ENCODE measurements at places on chromosomes 2 and 18.

- DNase-seq: no peak
Observed at GRCh38 chr2:109393662-109393972, 220.1 kb downstream of the SEPTIN10 start.

DNA sequence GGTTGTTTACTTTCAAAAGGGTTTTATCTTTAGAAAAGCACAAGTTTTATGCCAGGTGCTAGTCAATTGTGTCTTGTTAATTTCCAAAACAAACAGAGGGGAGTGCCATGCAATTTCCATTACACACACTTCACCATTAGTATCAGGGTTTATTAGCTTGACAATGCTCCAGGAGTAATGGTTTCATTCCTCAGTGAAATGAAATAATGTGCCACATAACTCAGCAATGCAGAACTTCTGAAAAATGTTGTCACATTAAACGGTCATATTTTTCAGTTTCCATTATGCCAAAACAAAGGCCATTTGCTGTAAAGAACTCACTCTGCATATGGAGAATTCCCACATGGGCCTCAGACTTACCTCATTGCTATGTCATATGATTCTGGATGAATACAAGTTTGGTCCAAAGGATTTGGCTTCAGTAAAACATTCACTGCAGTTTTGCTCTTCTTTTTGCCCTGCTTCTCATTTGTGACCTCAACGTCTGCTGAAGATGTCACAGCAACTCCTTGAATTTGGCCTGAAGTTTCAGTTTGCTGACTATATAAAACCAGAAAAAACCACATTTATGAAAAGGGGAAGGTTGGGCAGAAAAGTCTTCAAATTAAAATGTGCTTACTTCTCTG is 198.2 kb downstream of the SRBD1 start:
- no peak for DNase-seq

- DNase-seq: no peak
Observed at GRCh38 chr2:134327367-134327766, 73.5 kb downstream of the MGAT5 start.

DNA sequence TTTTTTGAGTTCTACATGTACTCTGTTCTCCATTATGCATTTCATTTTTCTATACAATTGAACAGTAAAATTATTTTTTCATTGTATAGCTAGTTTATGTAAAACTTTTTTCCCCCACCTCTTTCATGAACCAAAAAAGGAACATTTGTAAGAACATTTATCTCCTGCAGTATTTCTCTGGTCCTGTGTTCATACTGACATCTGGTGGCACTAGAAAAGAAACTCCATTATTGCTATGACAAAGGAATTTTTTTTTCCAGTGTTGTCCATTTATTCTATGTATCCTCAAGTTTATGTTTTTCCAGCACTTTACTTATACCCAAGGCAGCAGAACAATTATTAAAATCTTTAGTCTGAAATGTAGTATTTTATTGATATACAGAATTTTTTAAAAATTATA is 27.4 kb upstream of the CHAC2 start:
- no peak for DNase-seq

DNA sequence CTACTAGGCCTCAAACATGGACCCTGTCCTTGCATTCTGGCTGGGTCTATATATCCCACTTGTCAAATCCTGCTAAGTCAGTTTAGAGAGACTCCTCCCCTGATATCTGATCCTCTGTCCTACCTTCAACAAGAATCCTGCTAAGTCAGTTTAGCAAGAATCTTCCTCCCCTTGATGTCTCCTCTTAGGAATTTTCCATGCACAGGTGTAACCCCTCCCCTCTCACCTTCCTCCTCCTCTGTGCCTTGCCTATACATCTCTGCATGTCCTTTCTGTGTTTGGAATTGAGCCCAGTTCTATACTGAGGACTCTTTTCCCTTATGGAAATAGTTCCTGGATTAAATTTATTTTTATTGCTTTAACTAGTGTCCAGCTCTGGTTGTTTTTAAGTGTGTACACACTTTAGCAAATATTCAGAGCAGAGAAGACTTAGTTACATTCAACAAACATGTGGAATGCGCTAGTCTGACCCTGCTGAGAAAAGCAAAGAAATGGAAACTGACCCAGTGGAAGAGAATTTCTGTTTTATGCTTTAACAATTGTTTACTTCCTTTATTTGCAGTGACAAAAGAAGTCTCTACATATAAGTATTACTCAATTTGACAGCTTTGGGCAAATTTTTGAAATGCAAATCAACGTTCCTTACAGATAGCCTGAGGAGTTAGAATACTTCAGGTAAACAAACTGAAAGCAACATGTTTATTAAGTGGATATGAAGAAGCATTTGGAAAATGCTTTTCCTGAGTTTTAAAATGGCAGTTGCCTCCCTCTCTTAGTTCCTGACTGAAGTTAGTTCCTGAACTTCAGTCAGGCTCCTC is 80.6 kb downstream of the RIT2 start:
- no peak for DNase-seq

- no peak for DNase-seq
Observed at GRCh38 chr2:40480596-40480995, 28.7 kb upstream of the SLC8A1 start.

GRCh38 chr2:72815655-72816278 is 10.1 kb downstream of the EXOC6B start:
- DNase-seq: no peak

DNA sequence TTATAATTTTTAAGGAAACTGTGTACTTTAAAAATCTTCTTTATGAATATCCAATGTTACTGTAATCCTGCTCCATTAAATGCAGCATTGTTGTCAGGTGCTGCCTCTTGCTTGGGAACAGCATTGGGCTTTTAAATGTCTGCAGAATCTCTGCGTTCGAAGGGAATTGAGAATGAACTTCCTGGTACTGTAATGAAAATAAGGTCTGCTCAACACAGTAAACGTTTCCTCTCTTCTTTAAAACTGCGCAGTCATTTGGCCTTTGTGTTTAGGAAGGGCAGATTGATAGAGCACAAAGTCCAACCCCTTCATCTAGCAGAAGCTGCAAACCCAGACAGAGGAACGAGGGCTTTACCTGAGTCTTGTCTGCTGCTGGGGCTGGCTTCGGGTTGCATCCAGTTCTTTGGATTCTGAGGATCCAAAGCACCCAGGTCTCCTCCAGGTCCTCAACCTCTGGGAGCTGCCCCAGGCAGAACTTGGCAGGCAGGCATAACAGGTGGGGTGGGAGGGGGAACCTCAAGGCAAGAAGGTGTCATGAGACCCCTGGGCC is 104.5 kb downstream of the UGGT1 start:
- no peak for DNase-seq

- no peak for DNase-seq
Observed at GRCh38 chr18:70288851-70289328, at the start of gene SOCS6. Gene SOCS6 (plus strand): TSS chr18:70289045. CDS start chr18:70324669, 35,624 bp downstream.

DNA sequence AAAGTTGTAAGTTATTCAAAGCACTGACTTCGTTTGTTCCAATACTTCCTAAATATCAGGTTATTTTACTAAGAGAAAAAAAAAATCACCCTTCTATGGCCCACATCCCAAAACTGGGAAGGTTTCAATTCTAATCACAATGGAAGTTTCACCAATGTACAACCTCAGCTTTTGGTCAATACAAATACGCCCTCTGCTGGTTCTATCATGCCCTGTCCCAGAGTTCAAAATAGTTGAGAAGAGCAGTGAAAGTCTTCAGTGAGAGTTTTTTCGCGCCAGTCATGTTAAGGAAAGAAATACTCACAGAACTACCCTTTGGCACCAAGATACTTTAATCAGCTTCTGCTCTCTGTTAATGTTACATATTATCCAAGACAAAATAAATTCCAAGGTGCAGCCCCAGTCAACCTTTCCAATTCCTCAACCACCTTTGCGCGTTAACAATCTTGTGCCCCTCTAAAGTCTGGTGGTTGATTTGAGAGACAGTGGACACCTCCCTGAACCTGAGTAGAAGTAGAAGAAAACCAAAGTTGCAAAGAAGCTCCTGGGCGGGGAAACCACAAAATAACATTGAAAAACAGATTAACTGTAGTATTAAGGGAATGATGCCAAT is 59.9 kb downstream of the SUMO1 start:
- no peak for DNase-seq

GRCh38 chr2:112812318-112813267 is 24.0 kb downstream of the IL1B start:
- DNase-seq: no peak

- no peak for DNase-seq
Observed at GRCh38 chr2:162152147-162152546, at the start of gene GCG. Gene GCG (minus strand): TSS chr2:162152247. CDS start chr2:162149178, 3,069 bp downstream.

DNA sequence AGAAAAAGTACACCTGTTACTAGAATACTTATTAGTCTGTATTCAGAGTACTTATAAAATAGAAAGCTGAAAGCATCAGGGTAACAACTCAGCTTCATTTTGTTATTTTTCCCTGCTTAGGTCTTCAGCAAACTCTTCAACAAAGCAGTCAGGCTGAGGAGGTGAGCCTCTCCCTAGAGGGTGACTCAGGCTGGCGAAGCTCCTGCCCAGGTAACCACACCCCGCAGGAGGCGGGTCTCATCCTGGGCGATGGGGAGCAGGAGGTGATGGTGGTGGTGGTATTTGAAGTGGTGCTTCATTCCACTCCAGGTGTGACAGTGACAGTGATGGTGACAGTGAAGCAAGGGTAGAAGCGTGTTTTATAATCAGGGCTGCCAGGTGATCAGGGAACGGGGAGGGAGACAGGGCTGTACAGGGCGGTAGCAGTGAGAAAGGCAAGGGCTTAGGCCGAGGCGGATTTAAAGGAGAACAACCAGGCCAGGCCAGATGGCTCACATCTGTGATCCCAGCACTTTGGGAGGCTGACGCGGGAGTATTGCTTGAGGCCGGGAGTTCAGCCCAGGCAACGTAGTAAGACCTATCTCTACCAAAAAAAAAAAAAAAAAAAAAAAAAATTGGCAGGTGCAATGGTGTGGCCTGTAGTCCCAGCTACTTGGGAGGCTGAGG is 127.1 kb downstream of the SOCS6 start:
- DNase-seq: no peak

- DNase-seq: peak; percentile 46
Observed at GRCh38 chr2:232521959-232522622, 1.9 kb downstream of the PRSS56 start.

DNA sequence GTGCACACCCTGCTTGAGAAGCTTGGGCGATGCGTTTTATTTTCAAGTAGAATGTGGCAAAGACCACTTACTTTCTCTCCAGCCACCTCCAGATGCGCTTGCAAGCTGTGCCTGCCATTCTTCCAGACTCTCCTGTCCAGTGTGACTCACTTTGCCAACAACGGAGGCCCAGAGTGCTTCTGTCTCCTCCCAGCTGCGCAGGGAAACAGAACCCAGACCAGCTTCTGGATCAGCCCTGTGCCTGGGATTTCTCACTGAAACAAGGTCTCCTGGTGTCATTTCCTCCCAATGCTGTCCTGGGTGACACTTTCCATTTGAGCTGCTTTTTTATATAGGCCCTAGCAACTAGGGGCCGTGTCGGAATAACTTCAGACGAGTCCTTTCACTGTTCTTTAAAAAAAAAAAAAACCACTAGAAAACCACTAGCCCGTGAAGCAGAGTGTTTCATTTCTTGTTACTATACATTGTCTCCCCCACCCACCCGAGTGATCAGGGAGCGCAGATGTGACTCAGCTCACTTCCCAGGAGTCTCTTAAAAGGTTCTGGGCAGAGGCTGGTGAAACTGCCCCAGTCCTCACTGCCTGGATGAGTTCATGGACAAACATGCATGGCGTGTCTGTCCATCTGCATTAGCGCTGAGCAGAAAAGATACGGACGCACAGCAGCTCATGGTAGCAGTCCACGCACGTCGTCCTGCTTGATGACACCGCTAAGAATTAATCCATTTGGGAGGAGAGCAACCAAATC is 25.3 kb upstream of the RPL31 start:
- DNase-seq: no peak

GRCh38 chr2:108835040-108835439 is 48.5 kb downstream of the CCDC138 start:
- no peak for DNase-seq

DNA sequence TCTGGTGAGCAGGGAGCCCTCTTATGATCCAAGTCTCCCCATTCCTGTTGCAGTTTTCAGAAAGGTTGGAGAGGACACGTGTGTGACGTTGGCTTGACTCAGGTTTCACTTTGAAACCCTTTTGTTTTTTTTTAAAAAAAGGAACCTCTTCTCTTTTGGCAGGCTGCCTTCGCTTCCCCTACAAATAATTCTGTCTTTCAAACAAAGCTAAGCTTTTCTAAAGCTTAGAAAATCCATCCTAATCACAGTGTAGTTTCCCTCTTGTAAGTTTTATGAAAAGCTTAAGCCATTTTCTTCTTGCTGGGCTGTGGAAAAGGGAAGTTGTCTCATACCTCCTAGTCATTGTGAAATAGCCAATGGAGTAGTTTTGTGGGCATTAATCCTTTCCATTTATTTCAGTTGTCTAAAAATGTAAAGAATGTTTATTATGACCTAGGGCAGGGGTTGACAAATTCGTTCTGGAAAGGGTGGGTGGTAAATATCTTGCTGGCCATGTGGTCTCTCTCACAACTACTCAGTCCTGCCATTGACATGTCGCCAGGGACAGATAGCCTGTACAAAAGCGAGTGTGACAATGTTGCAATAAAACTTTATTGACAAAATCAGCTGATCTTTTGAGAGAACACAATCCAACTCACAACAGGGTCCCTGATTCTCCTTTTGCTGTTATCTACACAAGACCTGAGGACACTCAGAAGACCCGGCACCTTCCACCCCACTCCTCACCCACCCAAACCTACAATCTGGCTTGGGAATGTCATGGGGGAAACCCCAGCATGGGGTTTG is 878.8 kb downstream of the RNF144A start:
- DNase-seq: no peak

GRCh38 chr2:215874418-215874817 is 138.9 kb downstream of the MREG start:
- DNase-seq: no peak

- no peak for DNase-seq
Observed at GRCh38 chr2:60149176-60149575, 404.3 kb downstream of the BCL11A start.

DNA sequence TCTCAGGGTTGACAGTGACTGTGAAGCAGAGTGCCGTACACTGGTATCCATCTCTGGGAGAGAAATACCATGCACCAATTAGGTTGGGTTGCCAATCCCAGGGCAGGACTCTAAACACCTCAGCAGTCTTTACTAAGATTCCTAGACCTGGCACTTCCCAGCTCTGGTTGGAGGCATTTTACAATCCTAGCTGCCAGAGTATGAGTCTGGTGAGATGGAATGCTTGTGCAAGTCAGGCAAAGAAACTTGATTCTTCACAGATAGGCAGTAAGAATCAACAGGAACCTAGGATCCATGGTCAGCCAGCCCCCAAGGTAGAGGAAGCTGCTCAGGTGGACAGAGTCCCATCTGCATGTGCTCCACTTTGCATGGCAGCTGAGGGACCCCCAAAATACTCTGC is 6.0 kb upstream of the UGT1A5 start:
- no peak for DNase-seq

GRCh38 chr2:169798397-169798717 is 314 bp upstream of the SSB start:
- DNase-seq: no peak

GRCh38 chr2:128485761-128486639 is 167.3 kb upstream of the HS6ST1 start:
- DNase-seq: no peak

DNA sequence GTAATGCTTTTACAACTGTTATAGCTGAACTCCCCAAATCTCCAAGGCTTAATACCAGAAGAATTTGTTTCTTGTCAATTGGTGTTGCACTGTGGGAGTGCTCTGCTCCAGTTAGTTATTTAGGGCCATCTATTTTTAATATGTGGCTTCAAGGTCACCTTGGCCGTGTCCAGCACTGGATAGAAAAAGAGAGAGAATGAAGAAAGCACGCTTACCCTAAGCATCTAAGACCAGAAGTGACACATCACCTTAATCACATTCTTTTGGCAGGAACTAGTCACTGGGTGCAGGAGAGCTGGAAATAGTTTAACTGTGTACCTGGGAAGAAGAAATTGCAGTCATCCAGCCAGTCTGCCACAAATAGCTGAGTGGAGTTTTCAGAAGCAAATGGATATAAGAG is 78.8 kb downstream of the VWC2L start:
- DNase-seq: no peak
